NCI-H1436 (cell line): ENCODE measurements at places on chromosomes 12 and 14.

DNA sequence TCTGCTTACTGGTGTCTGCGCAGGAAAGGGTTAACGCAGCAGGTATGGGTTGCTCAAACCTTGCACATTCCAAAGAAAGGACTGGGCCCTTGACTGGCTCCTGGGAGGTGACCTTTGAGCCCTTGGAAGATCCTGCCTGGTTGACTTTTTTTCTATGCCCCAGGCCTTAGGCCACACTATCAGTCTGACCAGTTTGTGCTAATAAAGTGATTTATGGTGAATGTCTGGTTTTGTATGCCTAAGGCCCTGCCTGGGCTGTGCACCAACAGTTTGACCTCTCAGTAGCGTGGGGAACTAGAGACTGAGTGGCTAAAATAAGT lies 61.4 kb upstream of the SCN8A start:
- no peak for DNase-seq

DNA sequence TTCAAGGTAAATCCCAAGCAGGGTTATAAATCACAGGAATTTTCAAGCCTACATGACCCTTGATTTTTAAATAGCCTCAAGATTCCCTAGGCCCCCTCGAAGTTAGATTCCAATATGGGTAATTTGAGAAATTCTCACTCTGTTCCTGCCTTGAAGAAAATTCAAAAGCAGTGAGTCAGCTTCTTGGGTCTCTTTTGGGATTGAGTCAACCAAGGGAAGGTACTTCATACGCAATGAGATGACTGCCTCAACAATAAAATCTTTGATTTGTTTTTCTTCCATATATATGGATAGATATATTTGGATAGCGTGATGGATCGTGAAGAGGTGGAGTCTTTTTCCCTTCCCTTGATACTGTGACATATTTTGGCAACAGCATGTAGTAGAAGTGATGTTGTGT lies 180.4 kb upstream of the ATP2B1 start:
- no peak for DNase-seq

GRCh38 chr14:93012951-93013719 lies 90.2 kb downstream of the CHGA start:
- no peak for DNase-seq

DNA sequence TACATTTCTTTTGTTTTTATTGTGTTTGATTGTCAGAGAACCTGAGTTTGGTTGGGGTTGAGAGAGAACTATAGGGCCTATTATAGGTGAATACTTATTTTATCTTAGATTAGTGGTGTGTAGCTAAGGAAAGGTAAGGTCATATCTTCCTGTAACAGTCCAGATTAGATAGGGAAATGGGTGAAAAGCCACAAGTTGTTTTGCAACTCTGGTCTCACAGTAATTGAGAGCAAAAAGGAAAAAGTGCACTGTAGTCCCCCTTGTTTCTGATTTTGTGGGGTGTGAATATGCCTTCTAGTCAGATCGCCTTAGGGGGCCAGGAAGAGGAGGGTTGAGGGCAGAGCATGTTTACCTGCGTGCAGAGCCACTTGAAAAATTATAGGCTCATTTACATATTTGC lies 8.9 kb downstream of the MSRB3 start:
- DNase-seq = no peak

DNA sequence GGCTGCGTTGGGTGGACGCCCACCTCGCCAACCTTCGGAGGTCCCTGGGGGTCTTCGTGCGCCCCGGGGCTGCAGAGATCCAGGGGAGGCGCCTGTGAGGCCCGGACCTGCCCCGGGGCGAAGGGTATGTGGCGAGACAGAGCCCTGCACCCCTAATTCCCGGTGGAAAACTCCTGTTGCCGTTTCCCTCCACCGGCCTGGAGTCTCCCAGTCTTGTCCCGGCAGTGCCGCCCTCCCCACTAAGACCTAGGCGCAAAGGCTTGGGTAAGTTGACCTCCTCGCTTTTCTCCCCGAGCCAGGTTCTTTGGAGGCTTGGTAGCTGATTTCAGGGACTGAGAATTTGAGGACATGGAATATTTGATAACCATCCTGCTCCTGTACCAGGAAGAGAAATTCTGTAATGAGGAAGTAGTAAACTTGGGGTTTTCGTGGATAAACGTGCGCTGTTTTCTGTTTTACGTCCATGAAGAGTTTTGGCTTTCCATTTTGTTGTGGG lies 530 bp downstream of the APAF1 start:
- DNase-seq = no peak

- no peak for DNase-seq
Observed at GRCh38 chr12:17928708-17929366, 161.2 kb downstream of the RERGL start.

- no peak for DNase-seq
Observed at GRCh38 chr14:65780566-65780965, 368.0 kb downstream of the FUT8 start.

DNA sequence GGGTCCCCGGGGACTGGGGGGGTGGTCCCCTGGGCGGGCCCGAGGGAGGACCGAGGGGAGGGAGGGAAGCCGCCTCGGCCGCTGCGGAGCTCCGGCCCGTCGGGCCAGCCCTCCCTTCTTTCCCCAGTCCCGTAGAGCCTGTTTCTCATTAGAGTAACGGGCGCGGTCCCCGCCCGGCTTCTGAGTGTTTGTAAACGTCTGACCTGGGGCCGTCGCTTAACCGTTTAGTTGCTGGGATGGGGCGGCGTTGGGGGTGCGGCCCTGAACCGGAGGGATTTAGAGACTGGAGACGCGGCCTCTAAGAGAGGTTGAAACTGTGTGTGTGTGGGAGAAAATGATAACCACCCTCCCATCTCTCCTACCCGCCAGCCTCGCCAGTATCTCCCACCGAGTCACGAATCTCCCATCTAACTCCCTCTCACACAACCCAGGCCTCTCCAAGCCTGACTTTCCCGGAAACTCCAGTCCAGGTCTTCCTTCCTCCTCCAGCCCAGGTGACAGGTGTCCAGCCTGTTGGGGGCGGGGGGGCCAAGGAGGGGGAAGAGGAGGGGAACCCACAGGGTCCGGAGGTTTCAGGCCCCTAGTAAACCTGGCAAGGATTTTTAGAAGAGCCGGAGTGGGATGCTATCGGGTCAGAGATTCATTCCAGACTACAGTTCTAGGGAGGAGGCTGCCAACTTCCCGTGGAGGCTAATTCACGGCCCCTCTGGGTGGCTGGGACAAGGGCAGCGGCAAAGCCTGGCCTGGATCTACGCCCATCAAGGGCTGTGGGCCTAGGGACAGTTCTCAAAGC lies 1.1 kb upstream of the NFATC4 start:
- peak; percentile 94 for DNase-seq

DNA sequence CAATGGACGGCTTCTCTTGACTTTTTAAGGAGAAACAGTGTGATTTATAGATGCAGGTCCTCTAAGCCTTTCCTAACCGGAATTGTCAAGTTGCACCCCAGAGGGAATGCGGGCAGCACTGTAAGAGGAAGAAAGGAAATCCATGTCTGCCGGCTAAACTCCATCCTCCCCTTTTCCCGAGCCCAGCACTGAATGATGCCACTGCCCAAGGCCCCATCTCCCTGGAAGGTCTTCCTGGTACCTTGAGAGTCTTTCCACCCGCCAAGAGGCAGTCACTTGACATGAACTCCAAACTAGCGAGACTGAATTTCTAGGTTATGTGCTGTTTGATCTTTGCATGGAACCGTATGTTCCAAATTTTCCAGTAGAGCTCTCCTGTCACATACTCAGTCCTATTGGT lies 313.4 kb upstream of the FKBP4 start:
- no peak for DNase-seq

GRCh38 chr14:99984036-99984435 lies 81.2 kb upstream of the EVL start:
- no peak for DNase-seq

DNA sequence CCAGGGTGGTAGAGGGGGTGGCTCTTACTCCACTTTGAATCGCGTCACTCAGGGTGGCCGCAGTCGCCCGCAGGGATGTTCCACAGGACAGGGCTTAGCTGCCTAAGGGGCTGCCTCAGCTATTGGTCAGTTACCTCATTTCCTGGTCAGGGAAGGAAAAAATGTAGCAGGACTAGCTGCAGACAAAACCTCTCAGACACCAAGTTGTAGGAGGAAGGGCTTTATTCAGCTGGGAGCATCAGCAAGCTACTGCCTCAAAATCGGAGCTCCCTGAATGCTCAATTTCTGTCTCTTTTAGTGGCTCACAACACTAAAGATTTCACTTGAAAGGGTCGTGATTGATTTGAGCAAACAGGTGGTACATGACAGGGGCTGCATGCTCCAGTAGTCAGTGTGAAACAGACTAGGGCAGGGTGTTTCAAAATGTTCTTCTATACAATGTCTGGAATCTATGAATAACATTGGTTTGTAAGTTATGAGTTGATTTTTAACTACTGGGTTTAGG lies 6.4 kb upstream of the CLEC6A start:
- no peak for DNase-seq

GRCh38 chr12:126346087-126346486 lies 1280.9 kb downstream of the AACS start:
- DNase-seq = no peak

- DNase-seq = no peak
Observed at GRCh38 chr14:76112889-76113624, 38.7 kb upstream of the GPATCH2L start.

DNA sequence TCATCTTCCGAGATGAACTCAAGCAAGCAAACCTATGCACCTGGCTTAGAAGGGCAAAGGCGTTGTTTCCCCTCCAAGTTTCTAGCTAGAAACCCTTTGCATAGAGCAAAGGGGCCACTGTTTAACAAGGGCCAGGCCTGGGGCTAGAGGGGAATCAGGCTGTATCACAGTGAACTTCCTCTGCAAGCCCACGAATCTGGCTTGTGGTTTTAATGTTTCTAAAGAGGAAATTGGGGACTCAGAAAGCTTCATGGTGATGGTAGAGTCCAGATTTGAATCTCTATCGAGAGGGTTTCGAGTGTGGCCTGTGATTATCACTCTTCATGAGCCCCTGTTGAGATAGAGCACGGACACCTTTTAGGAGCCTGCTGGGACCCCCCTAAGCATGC lies 189.9 kb downstream of the VRK1 start:
- no peak for DNase-seq
